ENCODE measurements at places on chromosomes 7 and 10.

DNA sequence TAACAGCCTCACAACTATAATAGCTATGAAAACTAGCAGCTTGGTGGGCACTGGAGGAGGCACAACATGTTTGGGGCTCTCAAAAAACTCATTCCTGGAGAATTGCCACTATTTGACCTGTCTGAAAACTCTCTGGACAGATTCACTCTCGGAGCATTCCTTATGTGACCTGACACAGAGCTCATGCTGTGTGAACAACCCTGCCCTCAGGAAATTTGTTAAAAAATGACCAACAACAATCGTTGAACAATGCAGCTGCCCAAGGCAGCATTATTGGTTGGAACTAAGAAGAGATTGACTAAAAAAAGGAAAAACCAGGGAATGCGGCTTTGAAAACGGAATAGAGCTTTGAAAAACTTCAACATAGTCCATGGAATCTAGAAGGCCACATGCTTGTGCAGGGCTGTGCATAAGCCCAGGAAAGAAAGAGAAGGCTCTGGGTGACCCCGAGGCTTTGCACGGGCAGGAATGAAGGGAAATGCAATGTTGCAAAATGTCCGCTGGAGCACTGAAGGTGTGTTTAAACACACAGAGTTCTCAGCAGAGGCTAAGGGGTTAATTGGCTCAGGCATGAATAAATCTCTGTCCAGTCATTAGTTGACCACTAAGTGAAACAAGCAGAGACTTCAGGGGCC is 52.8 kb downstream of the NAMPT start:
- no peak for DNase-seq

GRCh38 chr10:65565246-65565645 is 1360.6 kb upstream of the LRRTM3 start:
- DNase-seq, result no peak

DNA sequence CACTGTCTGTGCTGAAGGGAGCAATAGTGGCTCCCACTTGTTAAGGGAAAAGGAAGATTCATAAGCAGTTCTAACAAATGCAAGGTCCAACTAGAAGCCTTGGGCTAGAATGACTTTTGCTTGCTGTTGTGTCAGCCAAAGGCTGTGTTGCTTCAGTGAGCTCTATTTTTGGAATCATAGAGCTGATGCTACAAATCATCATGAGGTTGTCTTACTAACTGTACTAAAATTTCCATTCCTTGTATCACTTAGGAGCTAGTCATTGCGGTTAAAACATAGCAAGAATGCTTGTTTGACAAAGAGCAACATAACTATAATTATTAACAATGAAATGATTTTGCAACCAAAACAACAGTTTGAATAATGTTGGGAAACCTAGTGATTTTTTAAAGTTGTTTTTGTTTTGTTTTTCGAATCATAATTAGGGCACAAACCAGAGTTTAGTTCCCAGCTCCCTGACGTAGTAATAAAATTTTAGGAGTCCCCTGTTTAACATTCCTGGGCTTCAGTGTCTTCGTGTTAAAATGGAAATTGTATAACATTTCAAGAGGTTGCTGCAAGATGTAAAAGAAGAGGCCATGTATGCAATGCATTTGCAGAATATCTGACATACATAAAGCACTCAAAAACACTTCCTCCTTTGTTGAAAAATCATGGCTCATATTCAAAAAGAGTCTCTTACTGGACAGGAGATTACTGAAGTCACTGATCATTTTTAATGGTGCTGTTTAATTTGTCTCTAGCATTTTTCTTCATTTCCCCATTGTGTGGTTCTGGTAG is 183.4 kb downstream of the MACC1 start:
- DNase-seq, result no peak

GRCh38 chr10:30617070-30617469 is 12.5 kb downstream of the LYZL2 start:
- no peak for DNase-seq

- DNase-seq, result no peak
These were observed 10.4 kb downstream of the NEUROG3 start for GRCh38 chr10:69562731-69563254.

All from activated CD8-positive, alpha-beta memory T cell treated with anti-CD3 and anti-CD28 coated beads for 4 hours (primary cell).